Stimulated activated naive CD4-positive, alpha-beta T cell treated with Interleukin-2 at 50 U/mL for 16 hours (primary cell): ENCODE measurements at places on chromosomes 7 and 10.

DNA sequence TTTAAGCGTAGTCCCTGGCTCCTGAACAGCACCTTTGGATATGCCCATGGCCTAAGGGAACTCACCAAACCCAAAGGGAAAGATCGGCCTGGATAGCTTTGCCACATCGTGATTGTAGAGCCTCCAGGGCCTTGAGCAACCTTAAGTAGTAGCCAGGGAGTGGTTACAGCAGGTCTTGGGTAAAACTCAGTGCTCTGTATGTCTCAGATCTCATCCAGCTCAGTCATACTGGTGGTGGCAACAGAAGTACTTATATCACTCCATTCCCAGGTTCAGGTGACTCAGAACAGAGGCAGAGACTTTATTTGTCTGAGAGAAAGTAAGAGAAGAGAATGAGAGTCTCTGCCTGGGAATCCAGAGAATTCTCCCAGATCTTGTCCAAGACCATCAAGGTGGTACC is 39.1 kb upstream of the AASS start:
- DNase-seq = no peak

DNA sequence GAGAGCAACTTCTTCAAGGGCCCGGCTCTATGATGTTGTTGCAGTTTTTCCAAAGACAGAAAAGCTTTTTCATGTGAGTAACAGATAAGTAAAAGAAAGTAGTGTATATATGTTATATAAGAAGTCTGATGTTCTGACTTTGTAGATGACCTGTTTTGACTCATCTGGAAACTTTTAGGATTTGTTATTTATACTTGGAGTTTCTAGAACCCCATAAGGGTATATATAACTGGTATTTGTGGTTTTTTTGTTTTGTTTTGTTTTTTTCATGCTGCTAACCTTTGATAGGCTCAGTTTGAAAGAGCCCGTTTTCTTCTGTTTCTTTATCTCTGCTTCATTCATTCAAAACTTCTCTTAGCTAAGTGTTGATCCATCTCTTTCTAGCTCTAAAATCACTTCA is 7.3 kb downstream of the RPP30 start:
- no peak for DNase-seq

GRCh38 chr10:3082290-3082689 is 14.9 kb downstream of the PFKP start:
- no peak for DNase-seq

DNA sequence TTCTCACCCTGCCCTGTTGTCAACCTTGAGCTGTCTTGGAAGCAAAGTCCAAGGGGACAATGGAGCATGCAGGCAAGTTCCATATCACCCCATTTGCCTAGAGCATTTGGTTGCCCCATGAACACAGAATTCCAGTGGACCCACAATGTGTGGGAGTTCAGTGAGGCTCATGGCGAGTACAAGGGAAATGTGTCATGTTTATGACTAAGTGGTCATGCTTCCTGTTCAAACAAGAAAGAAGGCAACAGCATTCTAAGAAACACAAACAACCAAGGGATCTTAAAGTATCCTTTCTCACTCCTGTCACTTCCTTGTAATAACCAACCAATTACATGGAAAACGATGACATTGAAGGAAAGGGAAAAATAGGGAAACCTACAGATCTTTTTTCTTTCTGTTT is 513.0 kb downstream of the INHBA start:
- DNase-seq = no peak

DNA sequence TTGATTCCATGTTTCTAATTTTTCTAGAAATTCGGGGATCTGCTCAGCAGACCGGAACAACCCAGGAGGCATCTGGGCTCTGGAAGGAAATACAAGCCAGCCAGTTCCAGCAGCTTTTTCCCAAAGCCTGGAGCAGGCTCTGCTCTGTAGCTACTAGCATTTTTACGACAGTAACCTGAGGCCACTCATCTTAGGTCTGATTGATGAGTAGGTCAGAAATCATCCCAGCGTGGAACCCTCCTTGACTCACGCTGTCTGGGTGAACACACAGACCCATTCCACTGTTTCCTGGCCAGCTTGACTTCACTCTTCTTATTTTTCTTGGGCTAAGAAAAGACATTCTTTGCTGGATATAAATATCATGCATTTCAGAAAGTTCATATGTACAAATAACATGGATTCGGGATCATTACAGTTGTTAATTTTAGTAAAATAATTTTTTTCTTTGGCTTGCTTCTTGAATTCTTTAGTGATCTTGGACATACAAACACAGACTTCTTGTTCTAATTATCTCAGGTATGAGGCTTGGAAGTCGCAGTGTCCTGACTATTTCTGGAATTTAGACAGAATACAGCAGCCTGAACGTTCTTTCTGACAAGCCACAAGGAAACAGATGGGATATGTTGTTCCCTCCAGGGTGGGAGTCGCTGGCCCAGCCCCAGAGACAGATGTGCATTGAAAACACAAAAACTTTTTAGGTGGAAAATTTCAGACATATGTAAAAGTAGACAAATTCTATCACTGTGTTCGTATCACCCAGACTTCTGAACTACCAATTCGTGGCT is 54.6 kb upstream of the PITRM1 start:
- DNase-seq = no peak

- DNase-seq = no peak
Measured at GRCh38 chr7:44769776-44770294, 21.2 kb downstream of the ZMIZ2 start.

DNA sequence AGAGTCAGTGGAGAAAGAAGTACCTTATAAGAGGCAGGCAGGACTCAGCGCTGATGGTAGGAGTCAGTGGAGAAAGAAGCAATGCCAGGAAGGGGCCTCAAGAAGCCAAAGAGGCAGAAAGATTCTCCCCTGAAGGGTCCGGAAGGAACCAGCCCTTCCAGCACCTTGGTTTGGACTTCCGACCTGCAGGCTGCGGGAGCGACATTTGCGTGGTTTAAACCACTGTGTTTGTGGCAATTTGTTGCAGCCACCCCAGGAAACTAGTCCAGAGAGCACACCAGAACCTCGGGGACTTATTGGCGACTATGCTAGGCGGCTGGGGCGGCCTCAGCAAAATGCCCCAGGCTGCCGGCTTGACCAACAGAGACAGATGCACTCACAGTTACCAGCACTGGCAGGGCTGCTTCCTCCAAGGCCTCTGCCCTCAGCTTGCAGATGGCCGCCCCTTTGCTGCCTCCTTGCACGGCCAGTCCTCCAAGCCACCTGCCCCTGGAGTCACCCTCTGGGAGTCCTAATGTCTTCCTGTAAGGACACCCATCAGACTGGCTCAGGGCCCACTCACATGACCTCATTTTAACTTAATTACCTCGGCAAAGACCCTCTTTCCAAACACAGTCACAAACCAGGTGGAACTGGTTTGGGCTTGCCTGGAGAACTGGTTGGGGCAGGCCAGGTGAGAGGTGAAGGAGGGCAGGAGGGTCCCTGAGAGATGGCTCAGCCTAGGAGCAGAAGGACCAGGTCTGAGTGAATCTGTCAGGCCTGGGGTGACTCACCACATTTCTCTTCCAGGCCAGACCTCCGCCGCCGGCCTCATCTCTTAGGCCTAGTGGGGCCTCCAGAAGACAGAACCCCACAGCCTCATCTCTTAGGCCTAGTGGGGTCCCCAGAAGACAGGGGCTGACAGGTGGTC is 26.1 kb downstream of the CALML3 start:
- no peak for DNase-seq

- no peak for DNase-seq
Measured at GRCh38 chr10:77049896-77050295, 587.7 kb downstream of the KCNMA1 start.

- no peak for DNase-seq
Measured at GRCh38 chr7:131455546-131455945, 100.9 kb downstream of the PODXL start.

DNA sequence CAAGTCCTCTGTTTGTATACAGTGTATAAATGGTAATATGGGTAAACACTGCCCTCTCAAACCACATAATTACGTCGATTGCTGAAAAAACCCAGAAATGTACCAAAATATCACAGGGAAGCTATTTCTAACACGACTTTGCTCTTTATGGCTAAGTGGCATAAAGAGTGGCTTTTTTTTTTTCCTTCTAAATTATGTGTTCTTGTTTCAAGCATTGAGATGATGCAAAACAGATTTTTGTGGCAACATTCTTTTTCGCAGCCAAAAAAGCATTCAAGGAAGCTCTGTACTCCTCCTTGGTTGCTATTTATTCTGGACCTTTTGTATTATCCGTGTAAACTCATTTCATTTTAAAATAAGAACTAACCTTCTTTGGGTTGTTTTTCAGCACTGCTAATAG is 138.9 kb downstream of the VTI1A start:
- DNase-seq = no peak

GRCh38 chr7:12801107-12801506 is 113.7 kb downstream of the ARL4A start:
- DNase-seq = no peak

- DNase-seq = no peak
Measured at GRCh38 chr10:21265622-21266021, 259.9 kb downstream of the SKIDA1 start.

DNA sequence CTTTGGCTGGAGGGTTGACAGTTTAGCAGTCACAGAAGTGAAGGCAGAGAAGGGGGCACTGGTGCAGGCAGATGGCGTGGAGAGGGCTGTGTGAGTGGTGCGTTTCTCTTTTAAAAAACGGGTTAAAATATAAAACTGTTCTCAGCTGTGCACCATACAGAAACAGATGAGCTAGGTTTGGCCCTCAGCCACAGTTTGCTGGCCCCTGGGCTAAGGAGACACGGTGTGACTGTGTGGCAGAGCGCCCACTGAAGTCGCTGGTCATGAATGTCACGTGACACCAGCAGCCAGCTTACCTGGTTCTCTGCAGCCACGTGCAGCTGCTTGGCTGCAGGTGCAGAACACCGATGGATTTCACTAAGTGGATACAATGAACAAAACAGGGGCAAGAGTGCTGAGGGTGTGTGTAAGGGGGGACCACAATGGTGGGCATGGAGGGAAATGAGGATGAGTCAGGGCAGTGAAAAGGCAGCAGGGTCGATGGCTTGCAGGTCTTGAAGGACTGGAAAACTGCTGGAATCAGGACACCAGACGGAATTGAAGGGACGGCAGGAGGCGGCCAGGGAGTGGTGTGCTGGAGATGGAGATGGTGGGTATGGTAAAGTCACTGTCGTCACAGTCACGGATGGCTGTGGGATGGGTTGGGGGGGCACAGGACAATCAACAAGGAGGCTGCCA is 7.4 kb downstream of the ZNF746 start:
- no peak for DNase-seq

- no peak for DNase-seq
Measured at GRCh38 chr7:50960621-50961310, 178.1 kb upstream of the GRB10 start.

GRCh38 chr7:112022128-112022527 is 184.1 kb downstream of the DOCK4 start:
- no peak for DNase-seq

DNA sequence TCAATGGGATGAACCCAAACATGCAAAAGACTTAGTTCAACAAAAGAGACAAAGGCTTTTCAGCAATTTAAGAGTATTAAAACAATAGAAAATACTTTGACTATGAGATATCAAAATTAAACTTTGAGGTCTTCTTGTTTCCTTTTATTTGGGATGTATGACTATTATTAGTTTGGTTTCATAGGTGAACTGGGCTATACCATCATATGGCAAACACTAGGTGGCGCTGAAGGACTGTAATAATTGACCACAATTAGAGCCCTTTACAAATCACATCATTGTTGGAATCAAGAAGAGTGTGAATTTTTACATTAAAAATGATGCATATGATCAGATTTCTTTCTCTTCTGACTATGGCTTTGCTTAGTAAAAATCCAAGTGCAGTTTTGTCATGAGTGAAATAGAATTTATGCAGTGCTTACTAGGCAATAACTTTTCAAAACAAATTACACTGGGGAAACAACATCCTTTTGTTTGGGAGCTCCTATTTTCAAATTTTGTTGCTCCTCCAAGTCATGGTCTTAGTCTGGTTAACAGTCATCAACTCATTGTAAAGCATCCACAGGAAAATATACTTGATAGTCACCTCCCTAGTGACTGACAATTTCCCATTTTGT is 14.7 kb upstream of the NXPH1 start:
- DNase-seq = no peak

- no peak for DNase-seq
Measured at GRCh38 chr10:117662751-117663540, 120.4 kb downstream of the EMX2 start.

GRCh38 chr7:3504384-3504783 is 203.3 kb downstream of the SDK1 start:
- no peak for DNase-seq

DNA sequence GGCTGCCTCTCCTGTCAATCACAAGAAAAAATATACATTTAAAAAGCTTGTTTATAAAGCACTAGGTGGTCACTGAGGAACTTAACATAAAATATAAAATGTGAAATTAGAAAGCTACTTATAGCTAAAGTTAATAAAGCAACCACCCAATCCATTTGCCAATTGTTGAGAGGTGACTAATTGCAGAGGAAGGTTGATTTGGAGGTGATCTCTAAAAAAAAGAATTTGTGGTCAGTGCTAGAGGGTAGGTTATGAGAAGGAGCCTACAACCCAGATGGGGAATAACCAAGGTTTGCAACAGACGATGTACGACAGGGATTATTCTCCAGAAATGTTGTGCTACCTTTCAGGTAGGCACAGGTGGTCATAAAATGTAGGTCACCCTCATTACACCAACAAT is 444.2 kb upstream of the C7orf33 start:
- DNase-seq = no peak

DNA sequence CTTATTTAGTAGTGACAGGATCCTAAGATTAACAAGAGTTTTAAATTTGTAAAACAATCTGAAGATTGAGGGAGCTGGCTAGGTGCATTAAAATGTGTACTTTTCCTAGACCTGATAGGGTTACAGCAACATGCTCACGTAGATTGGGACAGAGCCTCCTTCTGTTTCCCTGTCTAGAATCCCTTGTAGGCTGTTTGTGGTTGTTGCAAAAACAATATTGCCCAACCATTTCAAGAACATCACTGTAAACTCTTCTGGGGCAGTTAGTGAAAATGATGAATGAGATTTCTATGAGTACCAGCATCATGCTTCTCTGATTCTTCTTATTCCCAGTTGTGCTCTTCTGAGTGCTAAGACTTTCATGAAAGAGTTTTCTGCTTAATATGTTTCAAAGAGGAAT is 14.7 kb upstream of the CPED1 start:
- DNase-seq = no peak

- DNase-seq = no peak
Measured at GRCh38 chr10:79249186-79250121, 97.8 kb upstream of the PPIF start.

GRCh38 chr10:76922666-76923065 is 714.9 kb downstream of the KCNMA1 start:
- no peak for DNase-seq
